GM18507 (cell line): ENCODE measurements at places on chromosomes 3 and 15.

- no peak for DNase-seq
Measured at GRCh38 chr15:58369261-58369701, 62.5 kb upstream of the LIPC start.

DNA sequence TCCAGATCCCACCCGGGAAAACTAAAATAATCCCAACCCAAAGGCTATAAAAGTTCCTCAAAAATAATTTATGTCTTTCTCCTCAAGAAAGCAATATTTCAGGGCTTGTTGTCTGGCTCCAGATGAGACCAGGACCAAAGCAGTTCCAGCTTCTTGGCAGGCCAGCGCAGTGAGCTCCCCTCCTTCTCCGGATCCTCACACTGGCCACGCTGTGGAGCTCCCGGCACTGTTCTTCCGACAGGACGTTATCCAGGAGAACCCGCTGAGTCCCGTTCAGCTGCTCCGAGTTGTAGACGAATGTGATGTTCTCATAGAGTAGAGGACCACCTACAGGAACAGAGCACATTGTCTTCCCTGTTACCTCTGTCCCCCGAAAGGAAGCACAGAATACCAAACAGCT, 146.3 kb downstream of the P3H2 start:
- DNase-seq = no peak

- DNase-seq = no peak
Measured at GRCh38 chr3:131729643-131730017, 226.9 kb upstream of the MRPL3 start.

DNA sequence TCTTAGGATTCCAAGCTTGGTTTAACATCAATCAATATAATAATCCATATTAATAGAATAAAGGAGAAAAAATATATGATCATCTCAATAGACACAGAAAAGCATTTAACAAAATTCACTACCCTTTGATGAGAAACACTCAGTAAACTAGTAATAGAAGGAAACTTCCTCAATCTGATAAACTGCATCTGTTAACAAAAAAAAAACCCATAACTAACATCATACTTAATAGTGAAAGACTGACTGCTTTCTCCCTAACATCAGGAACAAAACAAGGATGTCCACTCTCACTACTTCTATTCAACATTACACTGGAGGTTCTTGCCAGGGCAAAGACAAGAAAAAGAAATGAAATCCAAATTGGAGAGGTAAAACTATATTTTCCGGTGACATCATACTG, 30.5 kb downstream of the LRRK1 start:
- no peak for DNase-seq

DNA sequence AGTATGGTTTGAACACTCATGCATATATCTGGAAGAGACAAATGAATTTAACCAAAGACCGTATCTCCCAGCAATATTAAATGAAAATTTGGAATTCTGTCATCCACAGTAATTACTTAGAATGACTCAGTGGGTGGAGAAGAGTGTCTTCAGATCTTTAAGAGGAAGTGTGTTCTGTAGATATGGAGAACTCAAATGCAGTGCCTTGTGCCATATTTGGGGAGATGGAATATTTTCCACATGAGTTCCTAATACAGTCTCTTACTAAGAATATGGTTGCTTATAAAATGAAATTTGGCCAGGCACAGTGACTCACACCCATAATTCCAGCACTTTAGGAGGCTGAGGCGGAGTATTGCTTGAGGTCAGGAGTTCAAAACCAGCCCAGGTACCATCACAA, 40.5 kb downstream of the ANO10 start:
- DNase-seq = no peak

DNA sequence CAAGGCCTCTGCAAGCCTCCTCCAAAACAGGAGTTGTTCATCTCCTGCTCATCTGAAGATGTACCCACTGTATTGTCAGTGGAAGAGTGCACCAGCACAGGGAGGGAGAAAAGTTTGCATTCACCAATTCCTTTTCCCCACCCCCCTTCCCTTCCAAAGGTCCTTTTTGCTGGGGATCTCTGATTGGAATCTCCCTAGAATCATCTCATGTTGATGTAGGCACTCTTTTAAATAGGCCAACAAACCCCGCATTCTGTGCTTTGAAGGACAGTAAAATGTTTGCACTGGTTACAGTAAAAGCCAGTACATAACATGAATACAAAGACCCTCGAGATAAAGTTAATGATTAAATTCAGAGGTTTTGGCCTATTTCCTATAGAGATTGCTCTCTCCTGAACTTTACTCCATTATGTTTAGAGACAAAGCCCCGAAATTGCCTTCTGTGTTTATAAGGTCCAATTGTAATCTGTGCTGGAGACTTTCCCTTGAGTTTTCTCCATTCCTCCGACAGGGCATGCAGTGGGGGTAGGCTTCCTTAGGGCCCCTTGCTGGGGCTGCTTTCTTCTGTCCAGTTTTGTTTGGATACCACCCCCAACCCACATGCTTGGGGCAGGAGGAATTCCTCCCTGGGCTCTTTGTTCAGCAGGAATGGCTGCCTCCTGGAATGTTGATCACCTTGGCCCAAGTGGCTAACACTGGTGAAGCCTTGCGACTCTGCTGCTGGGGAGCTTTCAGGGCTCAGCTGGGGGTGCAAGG, 22.5 kb downstream of the TRIM71 start:
- no peak for DNase-seq

- DNase-seq = no peak
Measured at GRCh38 chr3:55815262-55815661, 328.2 kb upstream of the WNT5A start.

GRCh38 chr3:141076797-141077571, 25.8 kb downstream of the SPSB4 start:
- no peak for DNase-seq

DNA sequence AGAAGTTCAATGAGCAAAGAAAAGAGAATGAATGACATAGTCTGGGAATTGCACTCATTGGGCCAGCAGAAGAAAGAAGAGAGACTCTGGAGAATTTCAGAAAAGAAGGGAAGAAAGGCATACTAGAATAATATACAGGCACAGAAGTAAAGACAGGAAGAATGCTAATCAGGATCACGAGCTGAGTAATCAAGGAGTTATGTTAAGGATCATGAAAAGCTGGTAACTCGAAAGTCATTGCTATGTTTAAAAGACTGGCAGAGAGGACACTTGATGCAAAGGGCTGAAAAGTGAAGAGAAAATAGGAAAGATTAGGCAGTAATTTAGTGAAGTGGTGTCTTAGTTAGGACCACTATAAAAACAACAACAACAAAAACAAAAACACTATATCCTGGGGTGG, 284.1 kb downstream of the ZBBX start:
- DNase-seq = no peak

- DNase-seq = no peak
Measured at GRCh38 chr15:67064607-67065530, 533 bp upstream of the SMAD3 start.

DNA sequence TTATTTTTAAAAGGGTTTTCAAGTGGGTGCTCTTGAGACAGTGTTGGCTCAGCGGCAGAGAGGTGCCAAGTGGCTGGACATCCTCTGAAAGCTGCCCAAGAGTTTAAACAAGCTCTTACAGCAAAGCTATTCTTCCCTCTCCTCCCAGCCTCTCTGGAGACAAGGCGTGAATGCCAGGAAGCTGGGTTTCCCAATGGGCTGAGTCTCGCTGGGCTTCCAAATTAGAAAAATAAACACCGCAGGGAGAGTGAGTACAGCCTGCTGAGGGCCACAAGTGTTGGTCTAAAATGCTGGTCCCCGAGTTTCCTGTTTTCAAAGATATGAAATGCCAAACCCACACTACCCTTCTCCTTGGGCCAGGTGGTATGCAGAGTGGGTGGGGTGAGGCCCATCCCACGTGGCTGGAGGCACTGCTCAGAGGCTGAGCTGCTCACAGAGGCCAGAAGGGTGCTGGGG, 36.4 kb downstream of the ZDHHC3 start:
- no peak for DNase-seq

GRCh38 chr3:135051409-135051973, 256.4 kb downstream of the EPHB1 start:
- no peak for DNase-seq

GRCh38 chr3:172061724-172062184, 22.4 kb downstream of the FNDC3B start:
- peak; percentile 37 for DNase-seq

- no peak for DNase-seq
Measured at GRCh38 chr15:60255390-60255789, 142.4 kb downstream of the ANXA2 start.

DNA sequence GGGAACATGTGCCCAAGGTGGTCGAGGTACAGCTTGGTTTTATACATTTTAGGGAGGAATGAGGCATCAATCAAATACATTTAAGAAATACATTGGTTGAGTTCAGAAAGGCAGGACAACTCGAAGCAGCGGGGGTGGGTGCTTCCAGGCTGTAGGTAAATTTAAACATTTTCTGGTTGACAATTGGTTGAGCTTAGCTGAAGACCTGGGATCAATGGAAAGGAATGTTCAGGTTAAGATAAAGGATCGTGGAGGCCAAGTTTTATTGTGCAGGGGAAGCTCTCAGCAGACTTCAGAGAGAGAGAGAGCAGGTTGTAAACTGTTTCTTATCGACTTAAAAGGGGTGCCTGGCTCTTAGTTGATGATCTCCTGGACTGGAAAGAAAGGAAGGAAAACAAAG, 11.3 kb downstream of the CPN2 start:
- DNase-seq = no peak

DNA sequence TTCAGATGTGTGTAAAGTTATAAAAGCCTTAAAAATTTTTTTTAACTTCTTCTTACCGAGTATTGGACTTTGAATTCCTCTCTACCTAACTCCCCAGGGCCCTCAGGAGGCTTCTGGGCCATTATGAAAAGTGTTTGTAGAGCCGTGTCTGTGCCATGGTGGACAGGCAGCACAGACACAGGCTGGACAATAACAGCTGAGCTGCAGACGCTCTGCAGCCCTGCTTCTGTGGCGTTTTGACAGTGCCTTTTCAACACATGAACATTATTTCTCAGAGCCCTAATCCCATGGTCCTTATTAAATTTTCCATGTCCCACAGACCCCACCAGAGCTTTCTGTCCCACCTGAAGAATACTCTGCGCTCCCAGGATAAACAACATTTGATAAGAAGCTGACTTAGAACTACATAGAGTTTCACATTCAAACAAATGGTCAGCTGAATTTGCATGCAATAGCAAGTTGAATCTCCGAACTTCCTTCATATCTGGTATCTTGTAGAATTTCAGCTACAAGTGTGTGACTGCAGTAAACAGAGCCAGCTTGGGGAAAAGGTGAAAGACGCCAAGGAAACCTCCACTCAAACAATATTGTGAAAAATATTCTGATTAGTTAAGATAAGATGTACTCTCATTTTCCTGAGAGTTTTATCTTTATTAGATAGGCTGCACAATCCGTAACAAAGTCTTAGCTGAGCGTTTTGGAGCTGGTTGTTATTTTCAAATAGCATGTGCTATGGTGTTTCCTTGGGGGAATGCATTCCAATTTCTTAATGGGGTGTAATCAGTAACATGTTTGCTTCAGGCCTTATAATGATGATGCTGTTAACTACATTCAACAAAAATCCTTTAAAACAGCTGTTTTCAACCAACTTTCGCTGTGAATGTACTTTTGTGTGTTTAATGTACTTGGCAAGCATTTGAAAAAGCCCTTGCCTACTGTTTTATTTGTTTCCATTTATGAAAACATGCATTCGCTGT, 378.2 kb downstream of the MECOM start:
- no peak for DNase-seq

GRCh38 chr15:90883526-90883975, 753 bp upstream of the FES start:
- DNase-seq = no peak

- DNase-seq = no peak
Measured at GRCh38 chr3:155608228-155608920, 136.5 kb downstream of the PLCH1 start.

DNA sequence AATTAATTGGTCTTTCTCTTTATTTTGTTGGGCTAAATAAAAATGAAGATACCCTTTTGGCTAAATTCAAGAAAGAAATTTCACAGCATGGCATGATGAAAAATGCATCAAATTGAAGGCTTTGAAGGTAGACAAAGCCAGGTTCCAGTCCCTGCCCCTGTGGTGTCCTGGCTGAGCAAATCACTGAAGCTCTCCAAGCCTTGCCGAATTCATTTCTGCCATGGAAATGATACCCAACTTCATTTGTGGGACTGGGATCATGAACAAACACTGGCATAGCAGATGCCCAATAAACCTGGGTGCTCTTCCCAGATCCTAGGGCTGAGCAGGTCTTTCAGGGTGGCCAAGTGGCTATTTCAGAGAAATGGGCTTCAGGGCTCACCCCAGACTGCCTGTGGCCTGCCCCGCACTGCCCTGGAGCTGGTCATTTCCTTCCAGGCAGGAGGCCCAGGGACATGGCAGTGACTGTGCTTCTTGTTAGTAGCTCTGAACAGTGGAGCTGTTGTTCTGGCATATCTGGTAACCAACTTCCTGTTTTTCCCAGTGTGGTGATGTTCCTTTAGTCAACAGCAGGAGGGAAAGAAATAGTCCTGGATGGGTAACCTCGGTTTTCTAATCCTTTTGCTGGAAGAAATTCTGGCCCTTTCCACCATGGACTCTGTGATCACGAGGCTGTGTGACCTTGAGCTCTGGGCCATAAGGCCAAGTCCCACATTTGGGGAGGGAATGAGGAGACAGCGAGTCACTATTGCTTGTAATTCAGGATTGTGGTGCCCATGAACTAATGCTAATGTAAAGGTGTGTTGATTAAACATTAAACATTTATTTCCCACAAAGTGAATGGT, 47.6 kb downstream of the CTDSPL start:
- no peak for DNase-seq

- no peak for DNase-seq
Measured at GRCh38 chr3:153448151-153448829, 286.3 kb downstream of the RAP2B start.

DNA sequence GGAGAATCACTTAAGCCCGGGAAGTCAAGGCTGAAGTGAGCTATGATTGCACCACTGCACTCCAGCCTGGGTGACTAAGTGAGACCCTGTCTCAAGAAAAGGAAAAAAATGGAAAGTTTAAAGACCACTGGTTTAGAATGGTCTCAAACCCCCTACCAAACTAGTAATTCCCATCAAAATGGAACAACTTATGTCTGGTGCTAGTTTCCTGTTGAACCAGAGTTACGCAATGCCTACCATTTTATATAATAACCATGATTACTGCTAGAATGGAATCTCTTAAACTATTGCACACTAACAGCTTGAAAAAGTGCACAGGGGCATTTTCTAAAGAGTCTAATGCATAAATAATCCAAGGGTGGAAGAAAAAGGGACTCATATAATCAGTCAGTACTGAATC, 43.6 kb downstream of the DMXL2 start:
- no peak for DNase-seq

DNA sequence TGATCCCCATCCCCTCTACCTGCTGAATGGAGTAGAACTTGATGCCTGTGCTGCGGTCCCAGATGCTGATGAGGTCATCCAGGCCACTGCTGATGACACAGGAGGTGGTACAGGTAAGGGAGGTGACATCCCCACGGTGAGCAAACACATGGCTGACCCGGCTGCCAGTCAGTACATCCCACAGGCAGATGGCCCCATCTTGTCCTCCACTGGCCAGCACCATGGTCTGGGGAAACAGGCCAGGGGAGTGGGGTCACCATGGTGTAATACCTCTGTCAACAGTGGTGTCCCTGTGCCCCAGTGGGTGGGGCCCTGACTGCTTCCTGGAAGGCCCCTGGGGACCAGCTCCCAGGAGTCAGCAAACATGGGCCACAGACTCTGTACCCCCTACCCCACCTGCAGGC, 33.3 kb downstream of the PTPN23 start:
- no peak for DNase-seq
